T-helper 17 cell (primary cell): ENCODE measurements at places on chromosomes 1 and 21. TPM values are rescaled to one million over a fixed set of nuclear protein-coding genes. Genes with fewer than 3 reads are reported as not detected.

DNA sequence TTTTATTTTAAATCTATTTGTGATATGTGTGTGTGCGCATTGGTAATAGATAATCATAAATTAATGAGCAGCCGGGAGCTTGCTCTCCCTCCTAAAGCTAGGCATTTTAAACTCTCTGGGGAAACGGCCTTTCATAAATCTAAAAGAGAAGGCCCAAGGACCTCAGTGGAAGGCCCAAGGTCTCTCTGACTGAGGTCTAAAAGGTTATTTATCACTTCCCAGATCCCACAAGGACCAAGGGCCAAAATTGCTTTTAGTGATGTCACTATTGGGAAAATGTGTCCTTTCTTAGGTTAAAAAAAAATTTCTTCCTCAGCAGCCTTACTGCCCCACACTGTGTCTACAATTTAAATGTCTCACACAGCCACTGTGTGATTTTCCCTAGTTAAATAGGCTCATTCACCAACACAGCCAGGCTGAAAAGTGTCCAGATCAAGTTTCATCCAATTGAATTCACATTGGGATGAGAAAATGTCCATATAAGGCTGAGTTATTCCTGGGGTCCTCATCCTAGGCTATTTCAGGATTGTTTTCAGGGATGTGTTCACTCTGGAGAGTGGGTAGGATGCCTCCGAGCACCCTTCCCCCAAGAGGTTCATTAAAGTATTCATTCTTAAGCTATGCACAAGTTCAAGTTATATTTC, 46.1 kb downstream of the SLC44A3 start:
- H3K36me3 ChIP-seq = peaks cover 2% of the 10 kb centered on the region
- no peak overlapping the region for H3K27ac ChIP-seq
- H3K4me3 ChIP-seq = no peak overlapping the region
- H3K27me3 ChIP-seq = peaks cover 11% of the 10 kb centered on the region

DNA sequence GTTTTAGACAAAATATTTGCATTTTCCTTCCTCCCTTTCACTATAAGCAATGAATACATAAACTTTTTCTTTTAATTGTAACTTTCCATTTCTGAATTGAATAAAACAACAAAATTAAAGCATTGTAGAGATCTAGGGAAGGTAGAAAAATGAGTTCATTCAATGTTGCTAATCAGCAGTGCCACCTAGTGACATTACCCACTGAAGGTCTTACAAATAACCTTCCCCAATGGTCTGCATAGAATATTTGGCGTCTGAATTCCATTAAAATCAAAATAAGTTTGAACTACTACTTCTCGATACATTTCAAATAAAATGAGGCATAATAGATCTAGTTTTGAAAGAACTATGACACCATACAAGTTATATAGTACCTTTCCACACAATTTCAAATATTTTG, 19.6 kb downstream of the FH start:
- DNase-seq = no peak
- H3K4me3 ChIP-seq = no peak overlapping the region
- no peaks in the 10 kb centered on the region for H3K27me3 ChIP-seq
- H3K27ac ChIP-seq = peak overlapping the region; percentile 19
- peaks cover 13% of the 10 kb centered on the region for H3K4me1 ChIP-seq
- H3K36me3 ChIP-seq = peaks cover 31% of the 10 kb centered on the region

- H3K4me1 ChIP-seq = peaks cover 22% of the 10 kb centered on the region
- DNase-seq = no peak
- H3K27ac ChIP-seq = no peak overlapping the region
- H3K4me3 ChIP-seq = no peak overlapping the region
- peaks cover 6% of the 10 kb centered on the region for H3K36me3 ChIP-seq
Measured at GRCh38 chr1:89587729-89588161, 45.2 kb upstream of the LRRC8C start.

DNA sequence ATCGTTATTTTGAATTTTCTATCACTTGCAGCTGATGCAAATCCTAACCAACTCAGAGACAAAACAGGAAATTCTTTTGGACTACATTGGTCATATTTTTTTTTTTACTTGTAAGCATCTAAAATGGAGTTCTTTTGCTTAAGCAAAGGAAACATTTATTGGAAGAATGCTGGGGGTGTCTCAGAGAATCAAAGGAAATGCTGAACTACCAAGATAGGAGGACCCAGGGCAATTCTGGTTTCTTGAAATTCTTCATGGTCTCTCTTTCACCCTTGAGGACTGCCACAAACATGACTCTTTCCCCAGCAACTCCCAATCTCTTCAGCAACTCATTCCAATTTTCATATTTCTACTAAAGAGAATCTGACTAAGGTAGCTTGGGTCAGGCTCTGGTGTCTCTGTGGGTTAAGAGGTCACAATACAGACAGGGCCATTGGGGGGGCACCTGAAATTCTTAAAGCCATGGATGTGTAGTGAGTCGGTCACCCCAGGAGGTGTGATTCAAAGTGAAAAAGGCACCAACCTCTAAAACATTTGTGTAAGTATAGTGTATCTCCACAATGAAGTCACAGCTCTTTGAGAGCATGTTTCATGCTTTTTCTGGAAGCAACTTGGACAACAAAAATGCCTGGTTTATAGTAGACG, 171.1 kb upstream of the FGGY start:
- no peaks in the 10 kb centered on the region for H3K4me1 ChIP-seq
- H3K27ac ChIP-seq = no peak overlapping the region
- no peak overlapping the region for H3K4me3 ChIP-seq
- H3K36me3 ChIP-seq = peaks cover 4% of the 10 kb centered on the region
- peaks cover 34% of the 10 kb centered on the region for H3K27me3 ChIP-seq
- DNase-seq = no peak

DNA sequence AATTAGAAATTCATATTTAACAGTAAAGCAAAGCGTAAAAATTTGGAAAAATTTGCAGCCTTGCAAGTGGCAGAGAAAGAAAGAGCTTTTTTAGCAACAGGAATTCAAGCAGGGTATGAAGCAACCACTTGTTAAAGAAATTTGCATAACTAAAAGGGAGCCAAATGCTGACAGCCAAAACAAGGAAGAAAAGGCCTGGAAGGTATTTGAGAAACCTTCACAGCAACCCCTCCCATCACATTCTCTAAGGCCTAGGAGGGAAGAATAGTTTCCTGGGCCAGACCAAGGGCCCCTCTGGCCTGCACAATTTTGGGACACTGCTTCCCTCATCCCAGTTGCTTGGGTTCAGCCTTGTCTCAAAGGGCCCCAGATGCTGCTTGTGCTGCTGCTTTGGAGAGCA, 672.4 kb upstream of the TMPRSS15 start:
- no peaks in the 10 kb centered on the region for H3K36me3 ChIP-seq
- no peak for DNase-seq
- no peak overlapping the region for H3K27ac ChIP-seq
- H3K4me3 ChIP-seq = no peak overlapping the region
- no peaks in the 10 kb centered on the region for H3K27me3 ChIP-seq

LYPD8 gene
- total RNA-seq = not detected

ZNF326 gene
- 35.5 TPM for total RNA-seq

KCNE2 gene
- total RNA-seq = not detected

MMP23B gene
- 4.2 TPM for total RNA-seq

DNA sequence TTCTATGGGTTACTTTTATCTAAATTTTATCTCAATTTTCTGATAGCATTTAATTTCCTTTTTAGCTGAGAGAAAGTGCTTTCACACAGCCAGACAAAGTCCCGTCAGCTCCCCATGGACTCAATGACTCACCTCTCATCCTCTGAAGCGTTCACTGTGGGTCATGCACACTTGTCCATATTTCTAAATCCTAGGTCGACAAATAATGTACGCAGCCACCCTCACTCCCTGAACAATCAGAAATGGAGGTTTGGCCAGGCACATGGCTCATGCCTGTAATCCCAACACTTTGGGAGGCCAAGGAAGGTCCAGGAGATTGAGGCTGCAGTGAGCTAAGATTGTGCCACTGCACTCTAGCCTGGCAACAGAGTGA, 42.4 kb upstream of the COA6 start:
- peaks cover 12% of the 10 kb centered on the region for H3K4me1 ChIP-seq
- peaks cover 33% of the 10 kb centered on the region for H3K27me3 ChIP-seq
- no peak overlapping the region for H3K4me3 ChIP-seq
- no peak overlapping the region for H3K27ac ChIP-seq
- peaks cover 13% of the 10 kb centered on the region for H3K36me3 ChIP-seq

BROX gene
- 46.8 TPM for total RNA-seq

- peak overlapping the region; percentile 96 for H3K27ac ChIP-seq
- no peak for DNase-seq
- H3K4me3 ChIP-seq = peak overlapping the region; percentile 22
- peaks cover 51% of the 10 kb centered on the region for H3K4me1 ChIP-seq
Measured at GRCh38 chr1:31985430-31985829, 28.2 kb upstream of the KHDRBS1 start.

KCNK1 gene
- total RNA-seq = not detected

DNA sequence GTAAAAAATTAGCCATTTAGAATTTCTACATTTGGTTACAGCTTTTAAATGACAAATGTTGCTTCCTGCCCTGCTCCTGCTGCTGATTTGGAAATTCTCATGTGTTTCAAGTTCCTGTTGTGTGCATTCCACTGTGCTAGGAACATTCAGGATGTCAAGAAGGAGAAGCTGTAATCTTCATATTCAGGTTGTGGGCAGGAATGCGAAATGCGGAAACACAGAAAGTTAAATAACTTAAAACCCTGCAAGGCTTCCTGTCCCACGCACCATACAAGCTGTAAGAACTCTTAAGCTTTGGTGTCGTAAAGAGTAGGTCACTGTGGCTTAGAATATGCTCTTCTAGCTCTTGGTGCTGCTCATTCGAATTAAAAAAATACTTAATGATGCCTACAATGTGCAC, 52.6 kb downstream of the S100B start:
- H3K36me3 ChIP-seq = peaks cover 6% of the 10 kb centered on the region
- no peaks in the 10 kb centered on the region for H3K27me3 ChIP-seq
- H3K4me1 ChIP-seq = peaks cover 38% of the 10 kb centered on the region
- DNase-seq = no peak

GRCh38 chr1:73803380-73803779, 394.6 kb downstream of the LRRIQ3 start:
- no peak overlapping the region for H3K4me3 ChIP-seq
- H3K4me1 ChIP-seq = no peaks in the 10 kb centered on the region
- no peak for DNase-seq

GRCh38 chr1:206000641-206001339, 2.4 kb downstream of the RAB7B start:
- no peaks in the 10 kb centered on the region for H3K36me3 ChIP-seq
- no peak overlapping the region for H3K27ac ChIP-seq
- H3K4me1 ChIP-seq = peaks cover 10% of the 10 kb centered on the region
- peaks cover 46% of the 10 kb centered on the region for H3K27me3 ChIP-seq

- peak overlapping the region; percentile 90 for H3K4me3 ChIP-seq
- H3K27ac ChIP-seq = no peak overlapping the region
- DNase-seq = no peak
- peaks cover 3% of the 10 kb centered on the region for H3K36me3 ChIP-seq
- H3K27me3 ChIP-seq = peaks cover 51% of the 10 kb centered on the region
Measured at GRCh38 chr1:10794724-10795275, 1.6 kb downstream of the CASZ1 start.

IGSF21 gene
- total RNA-seq = not detected

GRCh38 chr1:240709676-240710075, 97.7 kb upstream of the GREM2 start:
- H3K36me3 ChIP-seq = peaks cover 2% of the 10 kb centered on the region
- no peaks in the 10 kb centered on the region for H3K4me1 ChIP-seq
- no peak overlapping the region for H3K4me3 ChIP-seq
- DNase-seq = no peak
- peaks cover 33% of the 10 kb centered on the region for H3K27me3 ChIP-seq
- no peak overlapping the region for H3K27ac ChIP-seq

GRCh38 chr1:7509598-7509997, 261.5 kb upstream of the VAMP3 start:
- no peak overlapping the region for H3K27ac ChIP-seq
- peaks cover 30% of the 10 kb centered on the region for H3K27me3 ChIP-seq

TEX38 gene
- total RNA-seq = not detected

DNA sequence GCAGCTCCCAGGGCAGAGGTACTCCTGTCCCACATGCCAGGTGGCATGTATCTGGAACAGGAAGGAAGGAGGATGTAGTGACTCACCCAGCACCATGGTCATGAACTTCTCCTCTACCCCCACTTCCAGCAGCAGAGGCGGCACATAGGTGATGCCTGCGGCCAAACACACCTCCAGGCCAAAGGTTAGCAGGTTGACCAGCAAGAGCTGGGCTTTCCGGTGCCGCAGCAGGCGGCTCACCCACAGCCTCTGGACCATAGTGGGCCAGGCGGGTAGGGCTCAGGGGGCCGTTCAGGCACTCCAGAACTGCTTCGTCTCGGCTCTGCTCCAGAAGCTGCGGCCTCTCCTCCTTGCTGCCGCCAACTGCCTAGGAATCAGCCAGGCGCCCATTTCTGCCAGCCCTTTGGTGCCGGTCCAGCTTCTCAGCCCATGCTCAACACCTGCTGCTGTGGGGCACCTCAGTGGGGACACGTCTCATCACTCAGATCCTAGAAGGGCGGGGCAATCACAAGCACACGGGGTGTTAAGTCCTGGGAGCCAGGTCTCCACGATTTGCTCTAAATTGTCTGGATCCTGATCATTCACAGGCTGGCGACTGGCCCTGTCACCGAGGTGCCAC, 15.8 kb downstream of the SLC45A3 start:
- DNase-seq = no peak
- peaks cover 5% of the 10 kb centered on the region for H3K4me1 ChIP-seq
- H3K27ac ChIP-seq = no peak overlapping the region
- H3K36me3 ChIP-seq = no peaks in the 10 kb centered on the region

GRCh38 chr1:117373932-117374331, 6.7 kb downstream of the MAN1A2 start:
- no peak overlapping the region for H3K27ac ChIP-seq
- no peak overlapping the region for H3K4me3 ChIP-seq
- no peaks in the 10 kb centered on the region for H3K27me3 ChIP-seq
- no peak for DNase-seq
- H3K4me1 ChIP-seq = peaks cover 40% of the 10 kb centered on the region

DNA sequence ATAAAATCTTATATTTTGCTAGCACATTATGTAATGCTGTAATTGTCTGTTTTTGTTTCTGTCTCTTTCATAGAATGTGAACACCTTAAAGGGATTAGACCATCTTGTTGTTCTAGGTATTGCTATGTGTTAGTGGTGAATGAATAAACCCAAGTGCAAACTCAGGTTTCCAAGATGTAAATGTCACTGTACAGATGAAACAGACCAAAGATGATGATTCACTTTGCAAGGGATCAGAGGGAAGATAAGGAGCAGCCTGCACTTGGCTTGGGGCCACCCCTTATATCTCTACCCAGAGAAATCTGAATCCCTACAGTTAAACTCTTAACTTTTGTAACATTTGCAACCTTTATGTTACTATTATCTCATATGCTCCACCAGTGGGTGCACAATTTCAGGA, 25.4 kb downstream of the UROD start:
- H3K4me3 ChIP-seq = no peak overlapping the region
- H3K36me3 ChIP-seq = peaks cover 7% of the 10 kb centered on the region
- peaks cover 4% of the 10 kb centered on the region for H3K4me1 ChIP-seq
- no peak overlapping the region for H3K27ac ChIP-seq
- no peaks in the 10 kb centered on the region for H3K27me3 ChIP-seq

SYNC gene
- not detected for total RNA-seq

DNA sequence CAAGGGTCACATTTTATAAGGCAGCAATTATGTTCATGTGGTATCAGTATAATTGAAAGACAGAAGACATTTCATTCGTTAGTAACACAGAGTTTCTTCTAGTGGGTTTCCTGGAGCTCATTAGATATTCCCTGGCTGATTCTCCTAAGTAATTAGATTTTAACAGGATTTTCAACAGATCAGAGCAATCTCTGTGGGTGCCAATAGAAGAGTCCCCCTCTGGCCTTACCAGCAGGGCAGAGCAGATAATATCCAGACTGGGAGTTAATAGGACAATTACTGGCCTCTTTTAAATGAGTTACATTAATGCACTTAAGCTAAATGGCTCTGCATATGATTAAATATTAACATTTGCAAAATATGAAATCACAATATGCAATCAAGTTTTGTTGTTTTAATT, 74.2 kb upstream of the FOXD3 start:
- no peak for DNase-seq
- H3K36me3 ChIP-seq = no peaks in the 10 kb centered on the region
- H3K4me3 ChIP-seq = no peak overlapping the region
- H3K27me3 ChIP-seq = no peaks in the 10 kb centered on the region
- no peaks in the 10 kb centered on the region for H3K4me1 ChIP-seq
